ENCODE measurements at places on chromosomes 2 and 18.

DNA sequence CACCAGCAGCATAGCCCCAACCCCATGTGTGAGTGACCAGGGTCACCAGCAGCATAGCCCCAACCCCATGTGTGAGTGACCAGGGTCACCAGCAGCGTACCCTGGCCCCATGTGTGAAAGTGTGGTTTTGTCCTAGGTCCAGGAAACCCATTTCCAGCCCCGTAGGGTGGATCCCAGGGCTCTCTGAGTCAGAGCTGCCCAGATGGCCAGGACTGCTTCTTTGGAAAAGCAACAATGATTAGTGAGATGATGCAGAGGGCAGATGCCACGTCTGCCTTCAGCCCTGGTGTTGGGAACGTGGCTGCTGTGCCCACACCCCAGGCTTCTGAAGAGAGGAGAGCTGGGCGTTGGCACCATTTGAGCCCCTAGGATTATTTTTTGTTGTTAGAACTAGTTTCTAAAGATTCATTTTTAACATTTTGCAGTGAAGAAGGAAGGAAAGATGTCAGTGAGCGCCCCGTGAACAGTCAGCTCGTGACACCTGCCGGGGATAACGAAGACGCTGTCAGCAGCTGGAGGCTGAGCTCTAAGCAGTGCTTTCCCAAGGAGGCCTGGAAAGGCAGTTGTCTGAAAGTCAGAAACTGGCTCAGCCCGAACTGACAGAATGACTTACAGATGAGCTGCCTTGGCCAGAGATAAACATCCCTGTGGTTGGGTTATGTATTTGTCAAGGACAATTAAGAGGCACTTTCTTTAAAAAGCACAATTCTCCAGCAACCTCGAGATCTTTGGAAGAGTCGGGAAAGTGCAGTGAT is 32.1 kb upstream of the KCNG2 start:
- no peak for DNase-seq

GRCh38 chr18:57797209-57797651 is 5.9 kb downstream of the ATP8B1 start:
- no peak for DNase-seq

- DNase-seq = no peak
Measured at GRCh38 chr2:172091761-172092566, 6.7 kb downstream of the DLX1 start.

DNA sequence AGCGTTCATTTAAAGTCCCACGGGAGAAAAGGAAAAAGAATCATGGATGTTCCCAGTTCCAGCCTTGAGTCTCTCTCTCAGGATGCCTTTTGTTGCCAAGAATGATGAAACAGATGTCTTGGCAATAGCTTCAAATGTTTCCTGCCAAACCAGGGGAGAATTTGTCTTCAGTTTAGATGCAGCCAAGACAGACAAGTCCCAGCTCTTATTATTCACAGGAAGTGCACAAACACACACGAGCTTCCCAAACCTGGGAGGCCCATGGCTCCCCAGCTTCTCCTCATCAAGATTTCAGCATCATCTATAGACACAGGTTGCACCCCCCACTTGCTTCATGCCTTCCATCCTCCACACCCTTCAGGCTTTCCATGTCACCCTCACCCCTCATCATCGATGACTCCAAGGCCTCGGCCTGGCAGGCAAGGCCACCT is 45.9 kb downstream of the HS1BP3 start:
- DNase-seq = no peak

DNA sequence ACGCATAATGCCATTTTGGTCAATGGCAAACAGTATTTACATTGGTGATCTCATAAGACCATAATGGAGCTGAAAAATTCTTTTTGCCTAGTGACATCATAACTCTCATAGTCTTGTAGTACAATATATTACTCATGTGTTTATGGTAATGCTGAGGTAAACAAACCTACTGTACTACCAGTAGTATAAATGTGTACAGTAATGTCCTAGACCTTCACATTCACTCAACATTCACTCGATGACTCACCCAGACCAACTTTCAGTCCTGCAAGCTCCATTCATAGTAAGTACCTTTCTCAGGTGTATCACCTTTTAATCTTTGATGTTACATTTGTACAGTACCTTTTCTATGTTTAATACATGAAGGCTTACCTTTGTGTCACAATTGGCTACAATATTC is 558.2 kb upstream of the PIK3C3 start:
- DNase-seq = no peak

- DNase-seq = no peak
Measured at GRCh38 chr2:31246184-31246852, 12.4 kb downstream of the EHD3 start.

- no peak for DNase-seq
Measured at GRCh38 chr2:18993756-18994338, 364.6 kb downstream of the OSR1 start.

DNA sequence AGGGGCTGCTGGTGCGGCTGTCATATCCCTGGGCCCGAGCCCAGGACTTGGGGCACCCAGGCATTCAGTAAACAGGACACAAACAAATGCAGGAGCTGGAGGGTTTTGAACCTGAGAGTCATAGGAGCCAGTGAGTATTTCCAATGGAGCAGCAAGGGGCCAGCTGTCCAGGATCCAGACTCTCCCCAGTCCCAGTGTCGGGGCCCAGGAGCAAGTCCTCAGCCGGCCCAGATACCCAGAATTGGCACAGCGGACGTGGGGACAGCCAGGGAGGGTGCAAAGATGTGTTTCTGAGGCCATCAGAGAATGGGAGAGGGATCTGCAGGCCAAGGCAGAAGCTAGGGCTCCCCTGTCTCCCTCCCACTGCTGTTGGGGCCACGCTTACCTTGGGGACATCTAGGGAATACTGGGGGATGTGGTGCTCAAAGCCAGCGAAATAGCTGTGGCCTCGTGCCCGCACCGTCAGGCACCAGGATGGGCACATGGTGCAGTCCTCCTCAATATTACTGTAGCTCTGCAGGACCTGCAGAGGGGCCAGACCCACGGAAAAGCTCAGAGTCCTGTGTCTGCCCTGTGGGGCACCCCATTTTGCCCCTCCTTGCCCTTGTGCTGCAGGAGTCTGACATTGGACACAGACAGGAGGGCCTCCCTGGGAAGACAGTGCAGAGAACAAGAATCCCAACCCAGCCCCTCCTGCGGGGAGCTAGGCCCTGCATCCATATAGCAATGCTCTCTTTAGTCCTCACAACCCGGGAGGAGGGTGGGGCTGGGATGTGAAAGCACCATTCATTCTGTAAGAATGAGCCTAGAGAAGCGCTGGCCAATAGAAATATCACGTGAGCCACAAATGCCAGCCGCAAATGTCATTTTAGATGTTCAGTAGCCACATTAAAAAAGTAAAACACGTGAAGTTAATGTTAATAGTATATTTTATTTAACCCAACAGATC is 15.4 kb downstream of the CFAP65 start:
- no peak for DNase-seq

Measured in cortex of kidney (tissue), 1 donor.